ENCODE measurements at places on chromosomes 7 and 10.
A peak's percentile ranks its signal among the peaks of the same experiment; 100 is the strongest.

DNA sequence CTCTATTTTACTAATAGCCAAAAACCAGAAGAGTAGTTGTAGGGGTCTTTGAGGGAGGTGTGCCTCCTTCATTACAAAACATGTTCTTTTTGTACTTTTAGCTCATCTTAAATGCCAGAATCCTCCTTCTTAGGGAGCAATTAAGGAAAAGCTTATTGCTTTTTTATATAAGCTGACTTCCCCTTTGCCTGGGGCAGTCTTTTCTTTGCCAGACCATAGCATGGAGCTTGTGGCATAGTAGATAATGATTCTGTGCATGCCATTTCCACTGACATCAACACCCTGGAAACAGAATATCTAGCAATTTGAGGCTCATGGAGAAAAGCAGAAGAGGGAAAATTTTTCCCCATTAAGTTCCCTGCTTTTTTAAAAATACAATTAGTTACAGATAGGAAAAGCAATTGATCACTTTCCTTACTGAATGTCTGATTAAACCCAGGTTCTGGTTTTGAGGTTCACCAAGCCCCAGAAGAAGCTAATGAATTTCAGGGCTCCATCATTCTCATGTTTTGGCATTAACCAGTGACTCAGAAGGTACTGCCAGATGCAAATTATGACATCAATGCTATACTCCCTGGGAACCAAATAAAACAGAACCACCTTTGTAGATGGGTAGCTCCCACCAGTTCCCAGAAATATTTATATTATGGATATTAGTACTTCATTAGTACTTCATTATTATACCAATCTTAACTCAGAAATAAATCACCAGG is 410.6 kb downstream of the KCNMA1 start:
- no peak for DNase-seq

- DNase-seq: no peak
These were observed 158.4 kb downstream of the ZMYND11 start for GRCh38 chr10:293636-294035.

- DNase-seq: peak; percentile 56
These were observed 256.6 kb upstream of the GLI3 start for GRCh38 chr7:42493436-42494198.

- DNase-seq: no peak
These were observed 34.4 kb downstream of the CALD1 start for GRCh38 chr7:134813663-134814396.

DNA sequence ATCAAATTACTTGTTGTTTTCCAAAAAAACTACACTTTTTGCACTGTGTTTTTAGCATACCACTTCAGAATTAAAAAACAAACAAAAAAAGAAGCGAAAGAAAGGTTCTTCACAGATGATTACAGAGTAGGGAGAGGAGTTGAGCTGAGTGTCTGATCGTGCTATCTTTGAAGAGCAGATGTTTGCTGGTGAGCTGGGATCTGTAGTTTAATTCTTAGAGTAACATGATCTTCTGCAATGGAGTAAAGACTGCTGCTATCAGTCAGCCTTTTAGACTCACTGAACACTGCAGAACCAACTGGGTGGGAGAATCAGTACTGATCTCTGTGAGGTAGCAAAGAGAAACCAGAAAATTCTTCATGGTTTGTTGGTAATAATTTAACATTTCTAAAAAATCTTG is 1197.8 kb upstream of the SORCS1 start:
- no peak for DNase-seq

DNA sequence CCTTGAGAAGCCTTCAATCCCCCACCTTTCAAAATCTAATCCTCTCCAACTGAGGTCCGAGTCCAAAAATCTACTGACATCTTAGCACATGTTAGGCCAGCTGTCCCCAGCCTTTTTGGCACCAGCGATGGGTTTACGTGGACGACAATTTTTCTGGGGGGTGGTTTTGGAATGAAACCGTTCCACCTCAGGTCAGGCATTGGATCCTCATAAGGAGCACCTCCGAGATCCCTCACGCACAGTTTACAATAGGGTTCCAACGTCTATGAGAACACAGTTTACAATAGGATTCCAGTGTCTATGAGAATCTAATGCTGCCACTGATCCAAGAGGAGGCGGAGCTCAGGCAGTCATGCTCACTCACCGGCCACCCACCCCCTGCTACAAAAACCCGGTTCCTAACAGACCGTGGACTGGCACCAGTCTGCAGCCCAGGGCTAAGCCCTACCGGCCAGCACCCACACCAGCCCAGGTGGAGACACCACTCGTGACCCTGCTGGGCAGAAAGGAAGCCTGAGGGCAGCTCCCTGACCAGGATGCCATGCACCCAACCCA is 107.6 kb downstream of the DIP2C start:
- DNase-seq: no peak

GRCh38 chr7:71595176-71595575 is 463.2 kb downstream of the GALNT17 start:
- no peak for DNase-seq

GRCh38 chr10:34049887-34050286 is 715.4 kb upstream of the NRP1 start:
- DNase-seq: no peak

GRCh38 chr7:38052786-38053185 is 125.3 kb upstream of the STARD3NL start:
- DNase-seq: no peak

GRCh38 chr10:10956681-10957542 is 60.8 kb upstream of the CELF2 start:
- no peak for DNase-seq

- DNase-seq: peak; percentile 73
These were observed 145.2 kb downstream of the ST7 start for GRCh38 chr7:117098457-117098856.

- DNase-seq: no peak
These were observed 157.2 kb downstream of the CHRM2 start for GRCh38 chr7:137025469-137026175.

GRCh38 chr7:122166740-122167139 is 22.7 kb upstream of the AASS start:
- peak; percentile 42 for DNase-seq

DNA sequence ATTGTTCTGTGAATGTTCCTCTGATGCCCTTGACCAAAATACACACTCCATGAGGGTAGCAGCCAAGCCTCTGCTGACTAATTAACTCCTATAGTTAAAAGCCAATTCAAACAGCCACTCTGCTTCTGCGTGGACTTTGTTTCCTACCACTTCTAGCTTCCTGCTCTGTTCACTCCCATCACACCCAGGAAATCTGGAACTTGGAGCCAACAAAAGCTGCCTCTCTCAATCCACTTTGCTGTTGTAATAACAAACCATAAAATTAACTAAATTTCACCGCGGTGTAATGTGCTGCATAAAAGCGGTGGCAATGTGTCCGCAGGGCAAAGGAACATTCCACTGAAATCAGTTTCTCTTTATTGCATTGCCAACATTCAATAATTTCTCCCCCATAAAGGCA is 239.5 kb downstream of the PLXNA4 start:
- no peak for DNase-seq

GRCh38 chr10:83701799-83702198 is 437.5 kb upstream of the GHITM start:
- DNase-seq: no peak

- no peak for DNase-seq
These were observed 33.6 kb upstream of the FAM13C start for GRCh38 chr10:59395984-59396383.

- DNase-seq: no peak
These were observed 88.5 kb downstream of the DLG5 start for GRCh38 chr10:77837925-77838595.

- DNase-seq: no peak
These were observed 152.9 kb downstream of the HGF start for GRCh38 chr7:81616951-81617350.

- DNase-seq: no peak
These were observed 195.3 kb upstream of the AHR start for GRCh38 chr7:17103170-17103569.

GRCh38 chr7:103003004-103003403 is 71.6 kb downstream of the FBXL13 start:
- DNase-seq: no peak

GRCh38 chr10:110376767-110377160 is 72.0 kb upstream of the SMNDC1 start:
- DNase-seq: no peak

DNA sequence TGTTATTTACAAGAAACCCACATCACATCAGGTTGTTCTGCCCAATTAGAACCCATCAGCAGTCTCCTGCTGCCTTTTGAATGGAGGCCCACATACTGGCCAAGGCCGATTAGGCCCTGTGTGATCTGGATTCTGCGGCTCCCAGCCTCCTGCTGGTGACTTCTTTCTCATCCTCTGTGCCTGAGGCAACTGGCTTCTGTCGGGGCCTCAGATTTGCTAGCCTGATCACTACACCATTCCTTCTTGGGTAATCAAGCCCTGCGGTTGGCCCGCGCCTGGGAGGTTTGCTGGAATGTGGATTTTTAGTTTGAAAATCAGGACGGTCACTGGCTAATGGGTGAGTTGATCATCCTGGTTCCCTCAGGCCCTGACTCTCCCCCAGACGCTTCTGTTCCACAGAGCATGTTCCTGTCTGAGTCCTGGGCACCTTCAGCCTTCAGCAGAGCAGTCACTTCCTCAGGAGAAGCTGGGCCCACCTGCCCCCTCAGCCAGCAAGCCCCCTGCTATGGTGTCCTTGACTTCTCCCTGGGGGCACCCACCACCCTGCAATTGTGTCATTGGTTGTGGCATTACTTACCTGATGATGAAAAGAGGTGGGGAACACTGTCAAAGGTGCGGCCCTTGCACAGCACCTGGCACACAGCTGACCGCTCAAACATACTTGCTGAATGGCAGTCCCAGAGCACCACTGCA is 207.6 kb downstream of the PHTF2 start:
- DNase-seq: no peak

GRCh38 chr7:28065721-28066285 is 114.8 kb downstream of the JAZF1 start:
- no peak for DNase-seq

GRCh38 chr7:136687693-136688322 is 180.6 kb upstream of the CHRM2 start:
- peak; percentile 8 for DNase-seq

- DNase-seq: no peak
These were observed 61.4 kb downstream of the SHOC2 start for GRCh38 chr10:110980807-110981206.

DNA sequence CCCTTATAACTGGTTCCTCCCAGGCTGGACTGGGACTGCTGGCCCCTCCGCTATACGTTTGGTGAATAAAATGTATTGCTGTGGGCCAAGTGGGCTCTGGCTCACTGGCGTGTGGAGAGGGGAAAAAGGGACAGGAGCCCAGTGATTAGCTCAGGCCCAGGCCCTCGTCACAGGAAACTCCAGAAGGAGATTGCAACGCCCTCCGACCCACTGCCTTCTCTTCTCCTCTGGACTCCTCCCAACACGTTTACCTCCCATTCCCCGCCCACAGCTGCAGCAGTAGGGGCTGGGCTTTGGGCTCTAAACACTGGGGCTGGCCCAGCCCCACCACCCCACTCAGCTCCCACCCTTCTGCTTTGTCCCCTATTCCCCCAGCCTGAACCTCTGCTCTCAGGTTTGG is 173.9 kb downstream of the NEURL1 start:
- no peak for DNase-seq

GRCh38 chr7:107559864-107560263 is 3.9 kb downstream of the COG5 start:
- no peak for DNase-seq

DNA sequence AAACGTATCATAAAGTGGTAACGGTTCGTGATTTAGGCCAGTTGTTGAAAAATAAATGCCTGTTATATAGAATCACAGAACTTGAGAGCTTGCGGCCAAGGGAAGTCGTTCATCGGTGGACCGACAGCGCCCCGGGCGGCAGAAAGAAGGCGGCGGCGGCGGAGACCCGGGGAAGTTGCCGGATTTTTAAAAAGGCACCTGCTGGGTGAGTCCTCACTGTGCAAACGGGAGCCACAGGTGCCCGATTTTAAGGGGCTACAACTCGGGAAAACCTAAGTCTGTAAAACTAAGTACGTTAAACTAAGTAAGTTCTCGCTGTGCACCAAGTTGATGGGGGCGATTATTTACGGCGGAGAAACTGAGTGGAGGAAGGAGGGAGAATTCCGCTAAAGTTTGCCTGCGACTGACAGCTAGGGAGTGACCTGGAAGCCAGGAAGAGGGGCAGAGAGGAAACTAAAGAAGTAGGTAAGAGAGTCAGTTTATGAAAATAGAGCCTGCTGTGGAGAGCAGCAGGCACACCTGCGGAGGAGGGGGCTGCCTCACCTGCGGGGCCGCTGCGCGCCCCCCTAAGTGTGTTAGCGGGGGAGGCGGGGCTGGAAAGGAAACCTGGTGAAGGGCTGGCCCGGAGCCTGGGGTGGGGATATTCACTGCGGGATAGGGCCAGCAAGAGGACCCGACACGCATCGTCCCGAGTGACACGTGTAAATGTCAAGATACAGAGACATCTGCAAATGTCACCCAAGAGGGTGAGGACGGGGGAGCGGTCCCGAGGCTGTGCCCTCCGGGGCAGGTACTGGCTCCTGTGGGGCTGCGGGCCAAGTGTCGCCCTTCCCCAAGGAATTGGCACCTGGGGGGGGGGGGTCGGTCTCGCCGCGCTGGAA is 996 bp downstream of the ADAM12 start:
- DNase-seq: no peak

DNA sequence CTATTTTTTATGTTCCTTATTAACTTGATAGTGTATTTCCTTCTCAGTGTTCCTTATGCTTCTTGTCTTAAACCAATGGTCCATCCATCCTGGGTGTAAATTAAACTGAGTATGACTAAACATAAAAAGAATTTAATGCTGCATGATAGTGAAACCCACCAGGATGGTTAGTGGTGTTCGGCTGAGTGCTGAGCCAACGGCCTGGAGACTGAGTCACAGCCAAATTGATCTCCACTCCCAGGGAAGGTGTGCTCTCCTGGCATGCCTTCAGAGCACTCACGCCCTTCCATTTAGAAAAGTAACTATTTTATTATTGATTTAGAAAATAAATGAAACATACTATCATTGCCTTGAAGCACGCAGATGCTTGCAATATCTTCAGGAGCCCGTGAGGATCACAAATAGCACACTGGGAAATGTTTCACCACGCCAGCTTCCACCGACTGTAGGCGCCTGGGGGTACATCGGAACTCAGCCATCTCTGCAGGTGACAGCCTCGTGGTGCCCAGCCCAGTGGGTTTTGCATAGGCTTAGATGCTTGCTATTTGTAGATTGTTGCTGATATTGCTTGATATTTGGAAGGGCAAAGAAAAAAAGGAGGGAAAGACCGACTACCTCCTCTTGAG is 40.0 kb upstream of the LOXL4 start:
- no peak for DNase-seq

GRCh38 chr10:50248062-50248461 is 3.3 kb downstream of the ASAH2 start:
- no peak for DNase-seq

DNA sequence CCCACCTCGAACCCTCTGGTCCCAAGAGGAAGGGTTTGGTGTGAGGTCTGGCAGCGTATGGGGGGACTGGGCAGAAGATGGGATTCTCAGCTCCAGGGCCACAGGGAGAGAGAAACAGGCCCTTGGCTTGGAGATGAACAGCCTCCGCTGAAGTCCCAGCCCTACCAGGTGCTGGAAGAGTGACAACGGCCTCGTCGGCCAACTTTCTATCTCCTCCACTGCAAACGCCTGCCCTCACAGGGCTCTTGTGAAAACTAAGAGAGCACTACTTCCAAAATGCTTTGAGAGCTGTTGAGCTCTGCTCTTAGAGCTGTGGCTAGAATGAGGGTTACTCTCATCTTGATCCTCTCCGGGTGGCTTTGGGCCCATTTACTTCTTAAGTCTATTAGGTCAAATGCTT is 63.5 kb downstream of the AFAP1L2 start:
- no peak for DNase-seq
